Cardiac septum (tissue), 1 donor: ENCODE measurements at places on chromosomes 2 and 18. TPM values are rescaled to one million over a fixed set of nuclear protein-coding genes. Genes with fewer than 3 reads are reported as not detected.

Gene MYL1
- total RNA-seq, result 17.5 TPM

Gene SP140
- 0.57 TPM for total RNA-seq

Gene LHCGR
- total RNA-seq, result 0.24 TPM

Gene GPATCH11
- 6.7 TPM for total RNA-seq

Gene SFTPB
- total RNA-seq, result not detected

Gene FTCDNL1
- 2.3 TPM for total RNA-seq

Gene ABCA12
- total RNA-seq, result not detected

Gene OSBPL1A
- 49.4 TPM for total RNA-seq
